ENCODE measurements at places on chromosomes 2 and 18. TPM values are rescaled to one million over a fixed set of nuclear protein-coding genes. Genes with fewer than 3 reads are reported as not detected.

- no peaks in the 10 kb centered on the region for H3K36me3 ChIP-seq
- H3K27ac ChIP-seq: no peak overlapping the region
- no peaks in the 10 kb centered on the region for H3K4me1 ChIP-seq
- no peak overlapping the region for H3K4me3 ChIP-seq
- H3K27me3 ChIP-seq: no peaks in the 10 kb centered on the region
These were observed 52.8 kb upstream of the PTMA start for GRCh38 chr2:231655488-231655887.

- no peak for DNase-seq
- H3K27me3 ChIP-seq: no peaks in the 10 kb centered on the region
- no peaks in the 10 kb centered on the region for H3K36me3 ChIP-seq
- H3K4me1 ChIP-seq: no peaks in the 10 kb centered on the region
These were observed 133.6 kb downstream of the FIGN start for GRCh38 chr2:163602196-163602595.

GRCh38 chr2:120654381-120655134, 81.1 kb upstream of the GLI2 start:
- H3K4me3 ChIP-seq: no peak overlapping the region
- DNase-seq: no peak
- peaks cover 9% of the 10 kb centered on the region for H3K27me3 ChIP-seq
- no peaks in the 10 kb centered on the region for H3K4me1 ChIP-seq
- H3K36me3 ChIP-seq: no peaks in the 10 kb centered on the region

GKN1 gene
- total RNA-seq: 1.6 TPM

- DNase-seq: no peak
- no peaks in the 10 kb centered on the region for H3K4me1 ChIP-seq
- no peak overlapping the region for H3K27ac ChIP-seq
- H3K36me3 ChIP-seq: no peaks in the 10 kb centered on the region
- H3K27me3 ChIP-seq: no peaks in the 10 kb centered on the region
- H3K4me3 ChIP-seq: no peak overlapping the region
These were observed 428.6 kb downstream of the ERBB4 start for GRCh38 chr2:212109792-212110680.

KCNJ3 gene
- total RNA-seq: 2.2 TPM

SLC23A3 gene
- total RNA-seq: 0.83 TPM

DNA sequence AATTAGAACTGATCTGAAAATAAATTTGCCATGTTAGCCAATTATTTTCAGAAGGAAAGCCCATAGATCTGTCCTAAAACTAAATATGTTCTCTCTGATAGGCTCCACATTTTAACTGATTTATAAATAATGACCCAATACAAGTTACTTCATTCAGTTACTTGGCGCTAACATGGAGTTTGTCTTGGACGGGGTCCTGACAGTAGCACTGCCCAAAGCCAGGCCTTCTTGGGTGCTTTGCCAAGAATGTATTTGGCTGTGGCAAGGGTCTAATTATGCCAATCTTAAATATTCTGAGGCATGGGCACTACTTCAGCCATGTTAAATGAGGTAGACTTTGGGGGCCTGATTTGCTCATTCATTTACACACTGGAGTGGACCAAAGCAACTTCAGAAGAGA, 135.0 kb upstream of the PKDCC start:
- H3K36me3 ChIP-seq: no peaks in the 10 kb centered on the region
- H3K4me1 ChIP-seq: no peaks in the 10 kb centered on the region
- no peak overlapping the region for H3K27ac ChIP-seq
- DNase-seq: no peak
- H3K4me3 ChIP-seq: no peak overlapping the region
- no peaks in the 10 kb centered on the region for H3K27me3 ChIP-seq

DNA sequence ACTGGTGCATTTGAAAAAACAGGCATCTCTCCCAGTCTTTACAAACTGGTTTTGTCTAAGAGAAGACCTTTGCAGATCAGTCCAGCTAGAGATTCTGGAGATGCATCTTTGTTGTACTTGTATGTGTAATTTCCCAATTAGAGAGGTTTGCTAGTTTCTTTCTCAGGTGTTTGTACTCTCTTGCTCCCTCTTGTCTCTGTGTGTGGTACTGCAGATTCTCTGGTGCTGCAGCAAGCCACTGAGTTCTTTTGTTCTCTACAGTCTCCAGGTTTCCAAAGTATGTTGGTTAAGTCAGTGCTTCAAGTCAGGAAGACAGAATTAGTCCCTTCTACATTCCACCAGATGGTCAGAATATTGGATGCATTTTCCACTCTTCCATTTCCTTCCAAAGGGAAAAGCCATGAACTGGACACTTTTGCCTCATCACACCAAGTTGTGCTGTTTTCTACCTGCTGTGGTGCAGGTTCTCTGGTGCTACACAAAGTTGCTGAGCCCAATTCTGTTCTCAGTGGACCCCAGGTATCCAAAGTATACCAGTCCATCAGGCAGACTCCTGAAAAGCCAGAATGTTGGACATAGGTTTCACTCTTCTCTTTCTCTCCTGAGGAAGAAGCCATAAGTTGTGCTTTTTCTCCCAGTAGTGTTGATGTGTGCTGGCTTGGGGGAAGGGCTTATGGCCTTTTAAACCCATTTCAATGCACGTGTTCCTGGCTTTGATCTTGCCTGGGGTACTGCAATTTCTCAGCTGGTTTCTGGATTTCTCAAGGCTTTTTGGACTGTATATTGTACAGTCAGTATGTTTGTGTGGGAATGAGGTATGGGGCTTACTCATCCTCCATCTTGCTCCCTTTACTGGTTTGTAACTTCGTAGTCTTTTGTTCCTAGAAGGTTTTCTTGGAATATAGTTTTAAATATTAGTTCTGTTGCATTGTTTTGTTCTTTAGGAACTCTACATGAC, 29.8 kb downstream of the EPC2 start:
- no peaks in the 10 kb centered on the region for H3K36me3 ChIP-seq
- DNase-seq: no peak
- no peak overlapping the region for H3K4me3 ChIP-seq
- H3K27ac ChIP-seq: no peak overlapping the region

DNA sequence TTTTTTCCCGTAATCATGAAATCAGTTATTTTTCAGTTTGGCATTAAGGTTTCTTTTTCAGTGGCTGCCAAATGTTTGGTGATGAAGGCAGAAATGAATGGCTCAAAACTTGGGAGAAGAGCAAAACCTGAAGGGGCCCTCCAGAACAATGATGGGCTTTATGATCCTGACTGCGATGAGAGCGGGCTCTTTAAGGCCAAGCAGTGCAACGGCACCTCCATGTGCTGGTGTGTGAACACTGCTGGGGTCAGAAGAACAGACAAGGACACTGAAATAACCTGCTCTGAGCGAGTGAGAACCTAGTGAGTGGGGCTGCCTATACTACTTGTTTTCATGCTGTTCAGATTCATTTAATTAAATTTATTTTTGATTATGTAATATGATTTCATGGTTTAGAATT, 29.2 kb upstream of the MSH2 start:
- H3K27me3 ChIP-seq: no peaks in the 10 kb centered on the region
- peaks cover 13% of the 10 kb centered on the region for H3K4me1 ChIP-seq
- DNase-seq: no peak
- no peaks in the 10 kb centered on the region for H3K36me3 ChIP-seq
- no peak overlapping the region for H3K27ac ChIP-seq
- no peak overlapping the region for H3K4me3 ChIP-seq

DNA sequence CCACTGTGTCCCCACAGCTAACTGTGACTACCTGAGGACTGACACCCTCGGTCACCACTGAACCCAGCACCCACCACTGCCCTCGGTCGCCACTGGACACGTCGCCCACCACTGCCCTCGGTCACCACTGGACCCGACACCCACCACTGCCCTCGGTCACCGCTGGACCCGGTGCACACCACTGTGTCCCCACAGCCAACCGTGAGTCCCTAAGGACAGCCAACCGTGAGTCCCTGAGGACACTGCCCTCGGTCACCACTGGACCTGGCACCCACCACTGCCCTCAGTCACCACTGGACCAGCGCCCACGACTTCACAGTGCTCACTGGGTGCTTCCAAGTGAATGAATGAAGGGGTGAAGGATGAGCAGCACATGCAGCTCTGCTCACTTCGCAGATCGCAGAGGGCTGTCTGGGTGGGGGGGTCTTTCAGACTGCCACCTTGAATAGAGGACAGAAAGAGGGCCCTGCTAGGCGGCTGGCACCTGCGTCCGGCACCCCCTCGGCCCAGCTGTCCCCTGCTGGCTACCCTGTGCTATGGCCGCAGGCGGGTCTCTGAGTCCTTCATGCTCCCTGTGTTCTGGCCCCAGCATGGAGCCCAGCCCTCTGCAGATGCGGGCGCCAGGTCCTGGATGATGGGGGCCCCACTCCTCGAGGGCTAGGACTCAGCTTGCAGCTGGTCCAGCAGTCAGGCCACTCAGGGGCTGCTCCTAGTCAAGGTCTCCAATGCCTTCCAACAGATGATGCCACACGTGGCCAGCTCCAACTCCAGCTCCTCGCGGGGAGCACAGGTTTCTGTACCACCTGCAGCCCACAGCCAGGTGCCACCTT, 51.4 kb upstream of the GPC1 start:
- no peak overlapping the region for H3K4me3 ChIP-seq
- no peak for DNase-seq
- H3K27ac ChIP-seq: no peak overlapping the region
- H3K27me3 ChIP-seq: no peaks in the 10 kb centered on the region

GALR1 gene
- 3.5 TPM for total RNA-seq
